Hematopoietic multipotent progenitor cell treated with erythropoietin and hydrocortisone succinate and interleukin-3 and kit ligand, for 8 days (in vitro differentiated cells): ENCODE measurements at places on chromosomes 6 and 20.

GRCh38 chr20:18831830-18832499 is 18.4 kb downstream of the SCP2D1 start:
- DNase-seq, result no peak

GRCh38 chr6:61841958-61842357 is 444.1 kb downstream of the KHDRBS2 start:
- no peak for DNase-seq

DNA sequence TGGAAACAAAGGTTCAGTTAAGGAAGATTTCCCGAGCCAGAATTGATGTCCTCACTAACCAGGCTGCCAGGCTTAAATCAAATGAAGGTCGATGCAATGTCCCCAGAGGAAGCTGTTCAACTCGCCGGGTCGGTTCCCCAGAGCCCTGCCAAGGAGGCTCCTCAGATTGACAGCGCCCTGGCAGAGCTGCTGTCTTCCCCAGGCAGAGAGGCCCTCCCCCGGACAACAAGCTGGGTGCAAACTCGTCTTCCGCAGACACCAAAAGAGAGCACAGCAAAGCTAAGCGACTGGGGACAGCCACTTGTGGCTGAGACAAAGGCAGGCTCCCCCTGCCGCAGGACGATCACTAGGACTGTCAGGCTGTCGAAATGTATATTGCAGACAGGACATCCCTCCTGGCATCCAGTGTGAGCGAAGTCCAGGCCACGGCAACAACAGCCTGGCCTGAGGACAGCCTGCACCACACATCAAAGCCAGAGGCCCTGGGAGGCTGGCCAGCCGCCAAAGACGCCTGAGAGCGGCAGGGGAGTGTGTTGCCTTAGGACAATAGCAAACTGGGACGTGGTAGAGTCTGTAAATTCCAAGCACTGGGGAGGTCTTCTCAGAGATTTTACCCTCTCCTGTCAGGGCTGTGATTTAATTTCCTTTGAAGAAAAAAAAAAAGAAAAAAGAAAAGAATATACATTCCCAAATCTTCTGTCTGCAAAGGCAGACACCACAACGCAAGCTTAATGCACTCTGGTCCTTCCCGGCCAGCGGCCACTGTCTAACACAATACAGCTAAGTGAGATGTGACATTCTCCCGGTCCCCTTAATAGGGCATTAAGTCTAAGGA is 99.1 kb downstream of the HIVEP2 start:
- DNase-seq, result no peak

DNA sequence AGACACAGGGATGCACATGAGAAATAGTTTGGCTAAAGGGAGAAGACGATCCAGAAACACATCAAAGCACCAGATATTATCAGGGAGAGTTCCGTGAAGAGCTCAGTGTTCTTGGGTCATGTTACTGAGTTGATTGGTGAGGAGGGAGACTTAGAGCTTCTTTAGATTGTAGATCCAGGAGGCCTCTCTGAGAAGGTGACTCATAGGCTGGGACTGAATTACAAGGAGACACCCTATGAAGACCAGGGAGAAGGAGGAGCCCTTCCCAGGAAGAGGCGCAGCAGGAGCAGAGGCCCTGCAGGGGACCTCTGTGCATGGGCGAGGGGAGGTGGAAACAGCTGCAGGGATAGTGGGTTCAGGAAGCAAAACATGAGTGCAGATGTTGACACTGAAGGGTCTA is 196.5 kb downstream of the SLC24A3 start:
- no peak for DNase-seq

DNA sequence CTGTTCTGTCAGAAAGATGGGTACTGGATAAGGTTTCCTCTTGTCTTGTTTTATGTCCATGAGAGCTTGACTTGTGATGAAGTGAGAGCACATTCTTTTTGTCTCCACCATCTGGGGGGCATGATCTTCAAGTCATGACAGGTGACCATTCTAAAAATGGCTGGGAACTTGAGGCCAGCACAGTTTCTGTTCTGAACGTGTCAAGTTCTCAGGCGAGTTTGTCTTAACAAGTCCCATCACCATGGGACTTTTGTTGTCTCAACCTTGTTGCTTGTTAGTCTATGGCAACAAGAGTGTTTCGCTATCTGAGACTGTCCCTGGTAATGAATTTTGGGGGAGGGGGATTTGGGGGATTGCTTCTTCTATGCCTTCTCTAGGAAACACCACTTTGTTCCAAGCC is 25.6 kb upstream of the ENPP4 start:
- no peak for DNase-seq

DNA sequence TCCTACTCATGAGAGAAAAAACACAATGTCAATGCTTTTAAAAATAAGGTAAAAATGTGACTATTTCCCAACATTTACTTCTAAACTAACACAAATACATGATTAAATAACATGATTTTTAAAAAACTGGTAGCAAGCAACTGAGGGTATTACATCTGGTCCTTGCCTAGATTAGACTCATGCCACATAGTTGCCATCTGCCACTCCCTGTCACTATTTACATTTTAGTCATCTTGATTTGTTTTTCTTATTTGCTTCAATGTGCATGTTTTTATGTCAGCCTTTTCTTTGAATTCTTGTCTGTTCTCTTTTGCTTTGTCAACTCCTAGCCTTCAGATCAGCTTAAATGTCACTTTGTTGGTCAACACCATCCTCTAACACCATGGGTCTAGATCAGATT is 207.0 kb upstream of the SIM1 start:
- DNase-seq, result no peak

DNA sequence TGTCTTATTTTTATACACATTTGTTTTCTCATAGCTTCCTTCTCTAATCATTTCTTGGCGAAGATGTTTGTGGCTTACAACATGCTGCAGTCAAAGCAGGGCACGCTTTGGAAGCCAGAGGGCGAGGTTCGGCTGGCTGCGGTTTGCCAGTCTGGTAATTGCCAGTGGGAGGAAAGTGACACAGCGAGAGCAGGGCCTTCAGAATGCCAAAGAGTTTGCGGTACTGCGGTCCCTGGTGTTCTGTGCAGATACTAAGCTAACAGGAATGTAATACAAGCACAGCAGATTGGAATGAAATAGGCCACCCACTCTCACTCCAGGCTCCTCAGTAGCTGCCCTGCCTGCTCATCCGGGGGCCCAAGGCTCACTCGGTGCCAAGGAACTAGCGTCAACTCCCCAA is 58.7 kb upstream of the TGM3 start:
- no peak for DNase-seq

DNA sequence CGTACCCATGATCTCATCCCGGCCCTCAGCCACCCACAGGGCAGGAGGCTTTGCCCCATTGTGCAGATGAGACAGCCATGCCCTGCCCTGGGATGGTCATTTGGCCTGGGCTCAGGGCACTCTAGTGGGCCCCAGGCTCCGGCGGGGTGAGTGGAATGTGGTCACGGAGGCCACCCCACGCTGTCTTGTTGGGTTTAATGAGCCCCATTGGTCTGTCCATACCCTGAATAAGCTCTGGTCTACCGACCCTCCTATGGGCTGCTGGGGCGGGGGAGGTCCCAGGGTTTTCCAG is 50.6 kb downstream of the FGD2 start:
- DNase-seq, result no peak

DNA sequence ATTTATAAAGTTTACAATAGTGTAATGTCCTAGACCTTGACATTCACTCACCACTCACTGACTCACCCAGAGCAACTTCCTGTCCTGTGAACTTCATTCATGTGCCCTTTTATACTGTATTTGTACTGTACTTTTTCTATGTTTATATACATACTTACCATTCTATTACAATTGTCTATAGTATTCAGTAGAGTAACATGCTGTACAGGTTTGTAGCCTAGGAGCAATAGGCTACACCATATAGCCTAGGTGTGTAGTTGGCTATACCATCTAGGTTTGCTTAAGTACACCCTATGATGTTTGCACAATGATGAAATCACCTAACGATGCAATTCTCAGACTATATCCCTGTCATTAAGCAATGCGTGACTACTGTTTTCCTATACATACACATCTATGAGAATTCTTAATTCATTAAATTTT is 17.5 kb downstream of the EDEM2 start:
- no peak for DNase-seq

DNA sequence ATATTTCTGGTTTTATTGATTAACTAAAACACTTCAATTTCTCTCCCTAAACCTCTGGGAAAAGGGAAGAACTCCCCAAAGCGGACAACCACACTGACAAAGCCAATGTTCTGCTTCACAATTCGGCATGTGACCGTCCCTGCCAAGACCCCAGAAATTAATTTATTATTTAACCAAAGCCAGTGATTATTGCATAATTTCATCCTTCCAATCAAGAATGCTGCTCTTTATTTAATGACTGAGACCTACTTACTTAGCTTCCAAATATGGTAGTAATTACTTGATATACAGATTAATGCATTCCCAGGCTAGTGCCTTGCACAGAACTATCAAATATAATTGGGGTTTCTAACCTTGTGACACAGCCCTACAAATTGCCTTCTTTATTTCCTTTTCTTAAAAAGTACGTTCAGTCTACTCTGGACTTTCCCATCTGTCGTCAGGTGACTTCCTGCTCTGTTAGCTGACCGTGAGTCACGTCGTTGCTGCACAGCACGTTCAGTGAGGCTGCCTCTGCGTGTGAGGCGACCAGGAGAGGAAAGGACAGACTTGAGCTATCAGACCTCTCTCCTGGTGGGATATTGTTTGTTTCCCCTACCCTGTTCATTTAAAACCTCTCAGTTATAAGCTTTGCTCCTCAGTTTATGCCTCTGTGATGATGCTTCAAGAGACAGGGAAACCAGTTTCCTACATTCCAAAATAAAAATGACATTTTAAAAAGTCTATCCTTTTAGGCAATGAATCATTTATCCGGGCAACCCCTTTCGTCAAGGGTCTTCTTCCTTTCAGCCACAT is 55.7 kb upstream of the TNFAIP3 start:
- DNase-seq, result peak; percentile 61

DNA sequence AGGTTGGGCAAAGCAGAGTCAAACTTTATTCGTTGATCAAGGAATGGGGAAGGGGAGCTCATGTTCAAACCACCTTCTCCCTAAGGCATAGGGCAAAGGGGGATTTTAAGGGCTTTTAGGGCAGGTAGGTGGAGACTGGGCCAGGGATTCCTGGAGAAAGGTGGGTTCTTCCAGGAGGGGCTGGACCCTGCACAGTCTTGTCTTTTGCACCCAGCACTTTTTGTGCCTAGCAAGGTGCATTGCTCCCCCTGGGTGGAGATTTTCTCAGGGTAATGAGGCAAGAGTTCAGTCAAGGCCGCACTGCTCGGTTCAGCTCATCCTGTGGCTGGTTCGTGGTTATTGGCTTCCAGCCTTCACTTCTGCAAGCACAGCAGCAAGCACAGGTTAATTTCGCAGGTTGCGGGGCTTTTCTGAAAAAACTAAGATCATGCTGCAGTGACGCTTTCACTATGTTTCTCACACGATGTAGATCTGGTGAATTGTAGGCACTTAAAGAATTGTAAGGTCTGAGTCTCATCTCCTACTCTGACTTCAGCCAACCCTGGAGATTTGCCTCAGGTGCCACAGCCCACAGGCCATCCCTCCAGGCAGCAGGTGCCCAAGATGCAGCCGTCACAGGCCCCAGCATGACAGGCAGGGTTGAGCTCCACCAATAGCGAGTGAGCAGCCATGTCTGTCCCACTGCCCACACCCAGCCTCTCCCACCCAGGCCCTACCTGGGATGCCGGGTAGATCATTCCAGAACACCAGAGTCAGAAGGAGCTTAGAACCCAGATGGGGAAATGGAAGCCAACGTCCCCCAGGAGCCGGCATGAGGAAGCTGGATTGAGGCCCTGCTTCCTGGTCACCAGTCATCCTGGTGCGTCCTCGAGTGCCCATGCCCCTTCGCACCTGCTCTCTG is 37.1 kb downstream of the SUN5 start:
- no peak for DNase-seq

DNA sequence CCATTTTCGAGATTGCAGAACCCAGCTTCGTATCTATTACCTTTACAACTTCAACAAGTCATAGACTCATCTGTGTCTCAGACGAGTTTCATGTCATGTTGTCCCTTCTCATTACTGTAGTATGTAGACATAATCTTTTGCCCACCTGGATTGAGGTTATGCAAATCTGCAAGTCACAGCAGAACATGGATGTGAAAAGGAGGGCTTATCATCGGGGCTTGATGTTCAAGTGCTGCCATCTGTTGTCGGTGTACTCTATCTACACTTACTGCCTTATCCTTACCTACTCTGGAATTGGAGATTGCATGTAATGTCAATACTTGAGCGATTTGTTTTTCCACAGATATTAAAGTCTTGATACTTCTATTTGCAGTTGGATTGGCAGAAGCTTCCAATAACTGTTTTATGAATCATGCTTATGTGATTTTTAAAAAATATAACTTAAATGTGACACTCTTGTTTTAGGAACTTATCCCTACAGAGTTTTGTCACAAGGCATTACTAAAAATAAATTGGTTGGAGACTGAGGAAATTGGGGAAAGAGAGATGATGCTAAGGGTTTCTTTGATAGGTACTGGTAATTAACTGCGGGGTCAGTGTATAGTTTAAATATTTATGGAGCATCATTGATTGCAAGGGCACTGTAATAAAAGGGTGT is 3.0 kb upstream of the GOPC start:
- DNase-seq, result peak; percentile 83

- DNase-seq, result peak; percentile 97
Observed at GRCh38 chr6:44225579-44226325, 2.4 kb downstream of the SLC29A1 start.

GRCh38 chr6:56620229-56620868 is 22.3 kb downstream of the DST start:
- no peak for DNase-seq

- DNase-seq, result no peak
Observed at GRCh38 chr6:52502306-52503029, 74.4 kb downstream of the TRAM2 start.

DNA sequence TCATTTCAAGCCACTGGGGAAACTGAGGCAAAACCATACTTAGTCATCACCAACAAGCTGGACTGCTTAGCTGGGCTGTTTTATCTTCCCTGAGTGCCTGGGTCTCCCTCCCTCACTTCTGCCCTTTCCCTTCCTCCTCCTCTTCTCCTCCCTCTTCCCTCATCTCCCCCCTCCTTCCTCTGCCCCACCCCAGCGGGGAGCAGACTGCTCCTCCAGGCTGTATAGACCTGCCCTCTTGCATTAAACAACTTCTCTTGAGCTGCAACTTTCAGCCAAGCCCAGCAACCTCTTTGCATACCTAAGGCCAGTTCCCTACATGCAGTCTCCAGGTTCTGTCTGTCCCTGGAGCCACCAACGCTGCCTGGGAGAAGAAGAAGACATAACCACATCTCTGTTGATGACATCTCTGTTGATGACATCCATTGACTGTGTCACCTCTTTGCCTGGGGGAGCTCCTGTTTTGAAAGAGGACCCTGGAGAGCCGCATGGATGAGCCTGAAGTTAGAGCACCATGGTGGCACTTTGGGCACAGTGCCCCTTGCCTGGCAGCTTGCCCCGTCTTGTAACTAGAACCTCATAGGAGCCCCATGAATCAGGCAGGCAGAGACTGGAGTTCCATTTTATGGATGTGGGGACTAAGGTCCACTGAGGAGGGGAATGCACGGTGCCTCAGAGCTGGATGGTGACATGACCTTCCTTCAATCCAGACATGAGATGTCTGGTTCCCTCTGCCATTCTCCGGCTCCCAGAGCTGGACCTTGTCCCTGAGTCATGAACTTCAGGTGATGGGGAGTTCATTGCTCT is 7.8 kb upstream of the BPIFB6 start:
- DNase-seq, result no peak
